ENCODE measurements at places on chromosomes 2 and 18.

DNA sequence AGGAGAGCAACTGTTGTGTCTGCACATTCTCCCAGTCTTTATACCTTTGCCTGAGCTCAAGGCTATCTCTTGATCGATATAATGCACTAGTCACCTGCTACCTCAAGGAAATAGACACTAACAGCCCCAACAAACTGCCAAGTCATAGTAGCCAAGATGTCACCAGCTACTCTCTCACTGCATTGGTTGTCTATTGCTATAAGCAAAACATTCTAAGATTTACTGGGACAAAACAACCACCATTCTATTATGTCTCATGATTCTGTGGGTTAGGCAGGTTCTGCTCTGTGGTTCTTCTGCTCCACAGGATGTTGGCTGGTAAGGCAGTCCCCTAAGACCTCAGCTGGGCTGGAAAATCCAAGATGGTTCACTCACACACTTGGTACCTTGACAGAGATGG is 28.5 kb upstream of the MLPH start:
- no peak for DNase-seq

GRCh38 chr2:191927319-191927867 is 80.5 kb upstream of the CAVIN2 start:
- no peak for DNase-seq

DNA sequence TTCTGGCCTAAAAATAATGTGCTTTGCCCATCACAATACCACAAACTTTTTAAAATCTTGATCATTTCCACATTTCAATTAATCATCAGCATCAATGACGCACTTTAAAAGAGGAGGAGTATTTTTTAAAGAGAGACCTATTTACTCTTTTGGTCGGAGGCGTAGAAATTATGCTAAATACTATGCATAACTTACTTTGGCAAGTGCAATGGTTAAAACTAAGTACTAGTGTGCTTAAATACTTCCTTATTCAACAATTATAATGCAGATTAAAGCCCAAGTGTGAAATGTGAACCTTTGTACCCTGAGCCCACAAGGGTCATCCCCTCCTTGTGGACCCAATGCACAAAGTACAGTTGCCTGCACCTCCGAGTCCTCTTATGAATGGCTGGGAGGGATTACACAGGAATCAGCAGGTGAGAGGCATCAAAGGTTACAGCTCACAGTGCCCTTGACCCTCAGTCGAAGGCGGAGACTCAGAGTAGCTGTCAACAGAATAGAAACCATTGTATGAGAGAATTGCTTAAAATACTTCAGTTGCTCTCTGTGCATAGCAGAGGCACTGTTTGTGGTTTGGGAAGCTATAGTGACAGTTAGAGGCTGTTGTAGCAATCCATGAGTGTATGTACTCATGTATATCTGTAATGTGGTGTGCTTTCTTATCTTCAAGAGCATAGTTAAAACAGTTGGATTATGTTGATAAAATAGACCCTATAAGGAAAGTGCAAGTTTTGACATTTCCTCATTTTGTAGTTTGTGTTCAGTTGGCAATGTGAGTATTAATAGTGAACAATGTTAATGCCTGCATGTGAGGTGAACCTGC is 151.7 kb upstream of the ITGA4 start:
- DNase-seq: peak; percentile 29

DNA sequence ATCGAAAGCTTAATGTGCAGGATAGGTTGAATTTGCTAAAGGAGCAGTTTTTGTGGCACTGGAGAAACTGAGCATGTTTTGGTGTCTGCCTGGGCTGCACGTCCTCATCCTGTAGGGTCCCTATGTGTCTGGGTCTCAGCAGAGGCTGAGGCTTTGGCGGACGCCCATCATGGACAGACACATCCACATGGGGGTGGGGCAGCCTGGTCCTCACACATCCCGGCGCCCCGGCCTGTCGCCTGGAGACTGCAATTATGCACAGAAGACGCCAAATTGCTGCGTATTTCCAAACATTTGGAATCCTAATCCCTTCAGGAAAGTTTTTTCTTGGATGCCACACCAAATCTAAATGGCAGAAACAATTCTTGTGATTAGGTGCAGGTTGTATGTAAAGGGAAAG is 128.2 kb upstream of the TWIST2 start:
- DNase-seq: no peak

DNA sequence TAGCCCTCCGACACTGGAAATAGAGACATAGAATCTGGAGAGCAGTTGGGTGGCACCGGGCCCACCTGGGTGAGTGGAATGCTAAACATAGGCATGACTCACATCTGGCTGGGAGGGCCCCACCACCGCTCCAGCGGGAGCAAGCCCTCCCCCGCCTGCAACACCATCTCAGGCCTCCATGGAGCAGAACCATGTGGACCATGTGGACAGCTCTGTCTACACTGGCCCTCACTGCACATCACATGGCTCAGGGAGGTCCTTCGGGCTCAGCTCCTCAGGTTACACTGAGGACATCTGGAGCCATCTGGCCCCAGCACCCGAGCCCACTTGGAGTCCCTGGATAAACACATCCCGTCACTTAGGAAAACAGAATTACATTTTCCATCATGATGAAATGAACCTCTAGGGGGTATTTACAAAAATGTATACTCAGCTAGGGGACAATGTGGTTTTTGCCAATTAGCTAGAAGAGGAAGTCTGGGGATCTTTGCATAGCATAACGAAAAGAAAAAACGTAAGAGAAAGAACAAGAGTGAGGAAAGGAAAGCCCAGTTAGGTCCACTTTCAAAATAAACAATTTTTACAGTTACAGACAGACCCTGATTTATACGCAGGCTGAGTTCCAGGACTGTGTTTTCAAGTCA is 30.7 kb upstream of the MLPH start:
- no peak for DNase-seq

- DNase-seq: peak; percentile 47
Measured at GRCh38 chr2:14903709-14904374, 271.3 kb downstream of the LRATD1 start.

DNA sequence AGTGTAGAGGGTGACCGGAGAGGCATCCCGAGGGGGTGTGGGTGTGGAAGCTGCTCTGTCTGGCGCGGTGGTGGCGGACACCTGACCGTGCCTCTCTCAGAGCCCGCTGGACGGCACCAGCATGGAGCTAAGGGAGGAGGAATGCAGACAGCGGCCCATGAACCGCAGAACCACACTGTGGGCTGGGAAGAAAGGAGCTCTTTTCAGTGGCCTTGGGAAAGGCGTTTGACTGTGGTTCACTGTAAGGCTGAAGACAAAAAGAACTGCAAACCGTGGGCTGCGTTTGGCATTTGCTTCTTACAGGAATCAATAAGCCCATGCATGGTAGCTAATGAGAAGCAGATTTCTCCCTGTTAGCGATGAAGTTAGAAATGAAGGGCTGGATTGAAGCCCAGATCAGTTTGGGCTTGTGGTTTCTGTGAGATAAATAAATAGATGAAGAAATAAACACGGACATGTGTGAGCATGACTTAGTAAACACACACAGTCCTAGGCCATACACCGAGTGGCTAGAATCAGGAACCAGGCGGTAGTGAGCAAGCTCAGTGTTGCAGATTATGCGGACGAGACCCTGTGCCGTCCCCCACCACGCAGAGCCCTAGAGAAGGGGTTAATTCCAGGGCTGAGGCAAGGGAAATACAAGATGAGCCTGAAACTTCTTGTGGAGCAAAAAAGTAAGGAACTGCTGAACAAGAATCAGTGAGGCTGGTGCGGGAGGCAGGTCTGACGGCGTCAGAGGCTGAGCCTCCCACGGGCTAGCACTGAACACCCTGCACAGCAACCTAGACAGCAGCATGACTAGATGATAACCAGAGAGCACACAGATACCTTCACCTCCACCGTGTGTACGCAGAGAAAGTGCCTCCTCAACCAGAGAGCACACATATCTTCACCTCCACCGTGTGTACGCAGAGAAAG is 29.3 kb upstream of the NFATC1 start:
- no peak for DNase-seq

Measured in activated naive CD4-positive, alpha-beta T cell treated with Interleukin-2 at 50 U/mL for 16 hours (primary cell).